ENCODE measurements at places on chromosomes 6 and 20.

DNA sequence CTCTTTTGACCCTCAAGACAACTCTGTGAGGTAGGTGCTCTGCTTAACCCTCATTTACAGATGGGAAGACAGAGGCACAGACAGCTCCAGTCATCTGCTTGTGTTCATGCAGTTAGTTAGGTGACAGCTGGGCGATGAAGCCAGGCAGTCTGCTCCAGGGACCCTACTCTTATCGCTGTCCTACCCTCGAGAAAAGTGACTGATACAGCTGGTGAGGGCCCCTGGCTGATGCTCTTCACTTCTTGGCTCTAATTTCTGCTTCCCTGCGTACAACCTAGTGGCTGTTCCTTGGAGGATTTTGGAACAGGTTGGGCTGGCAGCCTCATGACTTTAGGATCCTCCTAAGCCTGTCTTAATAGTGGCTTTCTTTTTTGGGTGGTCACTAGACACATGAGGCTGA, 9.1 kb upstream of the TJAP1 start:
- DNase-seq = no peak

DNA sequence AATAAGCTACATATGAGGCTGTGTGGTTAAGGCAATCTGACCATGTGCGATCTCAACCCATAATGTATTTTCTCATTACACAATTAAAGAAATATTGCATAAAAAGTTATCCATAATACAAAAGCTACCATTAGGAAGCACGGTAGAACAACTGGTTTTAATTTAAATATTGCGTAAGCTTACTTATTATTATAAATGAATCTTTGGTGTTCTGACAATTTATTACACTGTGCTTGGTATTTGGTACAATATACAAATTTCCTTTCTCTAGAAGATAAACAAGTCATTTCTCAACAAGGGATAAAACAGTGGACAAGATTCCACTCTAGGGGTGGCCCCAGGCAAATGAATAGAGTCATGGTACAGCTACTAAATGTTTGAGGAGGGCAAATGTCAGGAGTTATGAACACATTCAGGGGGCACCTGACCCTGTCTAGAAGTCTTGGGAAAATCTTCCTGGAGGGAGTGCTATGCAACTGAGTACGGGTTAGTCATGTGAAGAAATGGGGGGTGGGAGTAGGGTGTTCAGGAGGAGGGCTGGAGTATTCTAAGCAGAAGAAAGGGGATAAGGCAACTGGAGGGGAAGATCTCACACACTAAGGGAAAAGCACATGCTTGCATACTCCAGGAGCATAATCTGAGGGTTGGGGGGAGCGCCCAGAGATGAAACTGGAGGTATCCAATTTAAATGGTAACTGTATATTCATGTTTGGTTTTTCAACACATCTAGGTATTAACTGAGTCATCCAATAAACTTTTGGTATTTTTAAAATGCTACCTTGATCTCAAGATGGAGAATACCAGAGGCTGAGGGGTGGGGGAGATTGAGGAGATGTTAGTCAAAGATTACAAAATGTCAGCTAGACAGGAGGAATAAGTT, 296.9 kb upstream of the SGK1 start:
- DNase-seq = no peak

- DNase-seq = no peak
Observed at GRCh38 chr20:48455651-48456365, 372.0 kb downstream of the PREX1 start.

GRCh38 chr6:164283574-164283973, 869.1 kb downstream of the QKI start:
- no peak for DNase-seq
